ENCODE measurements at places on chromosomes 6 and 20. TPM values are rescaled to one million over a fixed set of nuclear protein-coding genes. Genes with fewer than 3 reads are reported as not detected.
A peak's percentile ranks its signal among the peaks of the same experiment; 100 is the strongest.

- DNase-seq: no peak
These were observed 118.9 kb upstream of the CEP85L start for GRCh38 chr6:118770112-118770788.

- DNase-seq: peak; percentile 28
These were observed 38.3 kb upstream of the ATXN1 start for GRCh38 chr6:16799279-16800193.

DNA sequence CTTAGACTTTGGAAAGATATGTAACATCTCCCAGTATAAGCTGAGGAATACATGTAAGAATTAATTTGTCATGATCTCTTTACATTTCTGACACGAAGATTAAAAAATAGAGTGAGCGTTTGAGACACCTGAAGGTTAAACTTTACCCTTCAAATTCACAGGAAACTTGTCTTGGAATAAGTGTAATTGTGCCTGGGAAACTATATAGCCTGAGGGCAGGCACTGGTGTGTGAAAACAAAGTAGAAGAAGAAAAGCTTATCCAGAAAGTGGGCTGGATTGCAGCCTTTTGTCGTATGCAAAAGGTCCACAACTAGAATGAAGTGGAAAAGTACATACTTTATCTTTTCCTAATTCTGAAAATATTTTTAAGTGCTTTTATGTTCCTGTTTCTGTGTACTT lies 275.7 kb upstream of the TCF21 start:
- DNase-seq: peak; percentile 43

GRCh38 chr6:12115492-12115891 lies 103.4 kb downstream of the HIVEP1 start:
- no peak for DNase-seq

DNA sequence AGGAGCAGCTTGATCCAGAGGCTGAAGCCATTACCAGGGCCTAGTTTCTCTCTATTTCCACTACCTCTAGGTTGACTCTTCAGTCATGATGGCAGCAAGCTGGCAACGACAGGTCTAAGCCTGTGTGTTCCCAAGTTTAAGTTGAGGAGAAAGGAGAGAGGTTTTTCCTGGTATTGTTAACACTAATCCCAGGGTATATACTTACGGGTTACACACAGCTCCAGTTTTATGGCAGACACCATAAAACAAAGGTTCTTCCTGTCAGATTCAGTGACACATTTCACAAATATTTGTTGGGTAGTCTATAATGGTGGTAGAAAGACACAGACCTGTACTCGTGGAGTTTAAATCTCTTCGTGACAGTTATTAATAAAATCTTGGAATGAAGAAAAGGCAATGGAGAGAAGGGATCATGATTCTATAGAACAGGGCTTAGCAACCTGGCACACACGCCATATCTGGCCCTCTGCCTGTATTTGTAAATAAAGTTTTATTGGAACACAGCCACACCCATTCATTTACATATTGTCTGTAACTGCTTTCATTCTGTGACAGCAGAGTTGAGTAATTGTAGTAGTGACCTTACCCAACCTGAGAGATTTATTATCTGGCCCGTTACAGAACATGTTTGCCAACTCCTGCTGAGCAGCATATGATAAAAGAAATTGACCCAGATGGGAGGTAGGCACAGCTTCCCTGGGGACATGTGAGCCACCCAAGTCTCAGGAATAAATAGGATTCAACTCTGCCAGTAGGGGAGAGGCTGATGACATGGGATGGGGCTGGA lies 323.3 kb downstream of the CDH4 start:
- DNase-seq: no peak

- no peak for DNase-seq
These were observed 8.4 kb downstream of the OR2H2 start for GRCh38 chr6:29593199-29593855.

Gene CAPN11
- total RNA-seq: not detected

DNA sequence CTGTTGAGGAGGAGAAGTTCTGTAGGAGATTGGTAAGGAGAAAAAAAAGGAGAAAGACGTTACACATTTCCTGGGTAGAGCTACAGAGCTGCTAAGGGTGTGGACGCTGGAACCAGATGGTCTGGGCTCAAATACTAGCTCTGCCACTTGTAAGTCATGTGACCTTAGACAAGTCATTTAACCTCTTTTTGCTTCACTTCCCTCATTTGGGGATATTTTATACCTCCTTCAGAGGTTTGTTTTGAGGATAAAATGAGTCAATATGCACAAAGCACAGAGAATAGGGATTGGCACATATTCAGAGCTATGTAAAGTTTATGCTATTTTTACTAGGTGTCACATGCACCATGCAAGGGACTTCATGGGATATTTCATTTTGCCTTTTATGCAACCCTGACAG lies 708.8 kb downstream of the DHX35 start:
- DNase-seq: no peak

GRCh38 chr6:436308-437036 lies 44.9 kb downstream of the IRF4 start:
- DNase-seq: no peak

- DNase-seq: no peak
These were observed 18.8 kb downstream of the LATS1 start for GRCh38 chr6:149699150-149699549.

Gene FAM217A
- total RNA-seq: not detected

DNA sequence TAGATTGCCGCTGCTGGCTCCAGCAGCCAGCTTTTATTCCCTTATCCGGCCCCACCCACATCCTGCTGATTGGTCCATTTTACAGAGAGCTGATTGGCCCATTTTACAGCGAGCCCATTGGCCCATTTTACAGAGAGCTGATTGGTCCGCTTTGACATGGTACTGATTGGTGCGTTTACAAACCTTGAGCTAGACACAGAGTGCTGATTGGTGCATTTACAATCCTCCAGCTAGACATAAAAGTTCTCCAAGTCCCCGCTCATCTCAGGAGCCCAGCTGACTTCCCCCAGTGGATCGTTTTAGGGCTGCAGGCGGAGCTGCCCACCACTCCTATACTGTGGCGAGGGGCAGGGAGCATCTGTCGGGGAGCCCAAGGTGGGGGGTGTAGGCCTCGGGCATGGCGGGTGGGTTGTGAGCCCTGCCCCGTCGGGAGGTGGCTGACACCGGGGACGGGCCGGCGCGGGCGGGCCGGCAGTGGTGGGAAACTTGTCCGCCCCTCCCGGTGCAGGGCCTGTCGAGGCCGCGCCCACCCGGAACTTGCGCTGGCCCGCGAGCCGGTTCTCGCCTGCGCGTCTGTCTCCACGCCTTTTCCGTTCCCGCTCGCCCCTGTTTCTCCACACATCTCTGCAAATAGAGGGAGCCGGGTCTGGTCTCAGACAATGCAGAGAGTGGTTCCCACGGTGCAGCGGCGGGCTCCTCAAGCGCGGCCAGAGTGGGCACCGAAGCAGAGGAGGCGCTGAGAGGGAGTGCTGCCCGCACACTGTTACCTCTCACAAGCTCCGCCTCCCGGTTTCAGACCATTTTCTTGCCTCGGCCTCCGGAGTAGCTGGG lies 86.1 kb upstream of the STMND1 start:
- no peak for DNase-seq

Gene CAGE1
- 0.47 TPM for total RNA-seq

DNA sequence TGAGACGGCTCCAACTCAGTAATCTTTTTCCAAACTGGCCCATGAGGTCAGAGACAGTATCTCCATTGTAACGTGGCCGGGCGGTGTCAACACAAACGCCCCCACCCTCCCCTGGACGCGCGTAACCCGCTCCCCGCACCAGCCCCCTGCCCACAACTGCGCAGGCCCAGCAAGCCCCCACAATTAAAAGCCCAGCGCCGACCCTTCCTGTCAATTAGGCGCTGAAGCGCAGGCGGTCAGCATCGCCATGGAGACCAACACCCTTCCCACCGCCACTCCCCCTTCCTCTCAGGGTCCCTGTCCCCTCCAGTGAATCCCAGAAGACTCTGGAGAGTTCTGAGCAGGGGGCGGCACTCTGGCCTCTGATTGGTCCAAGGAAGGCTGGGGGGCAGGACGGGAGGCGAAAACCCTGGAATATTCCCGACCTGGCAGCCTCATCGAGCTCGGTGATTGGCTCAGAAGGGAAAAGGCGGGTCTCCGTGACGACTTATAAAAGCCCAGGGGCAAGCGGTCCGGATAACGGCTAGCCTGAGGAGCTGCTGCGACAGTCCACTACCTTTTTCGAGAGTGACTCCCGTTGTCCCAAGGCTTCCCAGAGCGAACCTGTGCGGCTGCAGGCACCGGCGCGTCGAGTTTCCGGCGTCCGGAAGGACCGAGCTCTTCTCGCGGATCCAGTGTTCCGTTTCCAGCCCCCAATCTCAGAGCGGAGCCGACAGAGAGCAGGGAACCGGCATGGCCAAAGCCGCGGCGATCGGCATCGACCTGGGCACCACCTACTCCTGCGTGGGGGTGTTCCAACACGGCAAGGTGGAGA lies at the start of the genes HSPA1A and HSPA1L:
TSS of gene HSPA1A (plus strand) at position 519 of the 814 bp plus-strand sequence. CDS start at position 733, 214 bp downstream.
TSS of gene HSPA1L (minus strand) at position 259 of the 814 bp plus-strand sequence. CDS start 3,311 bp downstream, outside the sequence.
- DNase-seq: peak; percentile 99

DNA sequence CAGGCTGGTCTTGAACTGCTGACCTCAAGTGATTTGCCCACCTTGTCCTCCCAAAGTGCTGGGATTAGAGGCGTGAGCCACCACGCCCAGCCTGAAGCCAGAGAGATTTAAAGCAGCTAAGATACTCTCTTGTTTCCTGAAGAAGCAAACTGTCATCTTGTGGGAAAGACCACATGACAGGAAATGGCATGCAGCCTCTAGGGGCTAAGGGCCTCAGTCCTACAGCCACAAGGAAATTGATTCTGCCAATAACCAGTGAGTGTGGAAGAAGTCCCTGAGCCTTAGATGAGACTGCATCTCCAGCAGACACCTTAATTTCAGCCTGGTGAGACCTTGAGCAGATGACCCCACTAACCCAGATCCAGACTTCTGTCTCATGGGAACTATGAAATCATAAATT lies 40.9 kb downstream of the KIZ start:
- no peak for DNase-seq

- DNase-seq: peak; percentile 62
These were observed 14.6 kb downstream of the CD40 start for GRCh38 chr20:46132705-46133120.

Gene SCUBE3
- not detected for total RNA-seq

- no peak for DNase-seq
These were observed 12.9 kb downstream of the TAGAP start for GRCh38 chr6:159031846-159032245.

DNA sequence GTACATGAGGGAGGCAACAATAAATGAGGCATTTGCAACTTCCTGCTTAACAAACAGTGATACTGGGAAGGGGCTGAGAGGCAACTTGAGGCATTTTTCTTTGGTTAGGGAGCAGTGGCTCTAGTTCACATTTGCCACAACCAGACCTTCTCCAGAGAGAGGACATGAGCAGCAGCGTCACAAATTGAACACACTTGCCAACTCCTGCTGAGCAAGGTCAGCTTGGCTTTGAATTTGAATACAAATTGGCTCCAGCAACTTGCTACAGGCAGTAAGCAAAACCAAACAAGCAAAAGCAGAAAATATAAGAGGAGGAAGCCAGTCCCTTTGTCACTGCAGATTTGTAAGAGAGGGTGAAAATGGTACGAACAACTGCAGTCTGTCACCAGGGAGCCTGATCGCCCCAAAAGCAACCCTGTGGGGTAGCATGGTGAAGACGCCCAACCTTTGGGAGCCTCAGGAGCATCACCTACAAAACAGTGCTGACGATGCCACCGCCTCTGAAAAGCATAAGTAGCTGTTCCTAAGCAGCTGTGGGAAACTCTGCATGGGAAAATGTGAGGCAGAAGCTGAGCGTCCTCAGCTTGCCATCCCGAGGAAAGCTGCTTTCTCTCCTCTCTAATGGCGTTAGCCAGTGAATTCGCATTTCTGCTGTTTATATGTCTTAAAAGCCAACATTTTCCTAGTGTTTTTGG lies 378.7 kb downstream of the RNGTT start:
- no peak for DNase-seq

DNA sequence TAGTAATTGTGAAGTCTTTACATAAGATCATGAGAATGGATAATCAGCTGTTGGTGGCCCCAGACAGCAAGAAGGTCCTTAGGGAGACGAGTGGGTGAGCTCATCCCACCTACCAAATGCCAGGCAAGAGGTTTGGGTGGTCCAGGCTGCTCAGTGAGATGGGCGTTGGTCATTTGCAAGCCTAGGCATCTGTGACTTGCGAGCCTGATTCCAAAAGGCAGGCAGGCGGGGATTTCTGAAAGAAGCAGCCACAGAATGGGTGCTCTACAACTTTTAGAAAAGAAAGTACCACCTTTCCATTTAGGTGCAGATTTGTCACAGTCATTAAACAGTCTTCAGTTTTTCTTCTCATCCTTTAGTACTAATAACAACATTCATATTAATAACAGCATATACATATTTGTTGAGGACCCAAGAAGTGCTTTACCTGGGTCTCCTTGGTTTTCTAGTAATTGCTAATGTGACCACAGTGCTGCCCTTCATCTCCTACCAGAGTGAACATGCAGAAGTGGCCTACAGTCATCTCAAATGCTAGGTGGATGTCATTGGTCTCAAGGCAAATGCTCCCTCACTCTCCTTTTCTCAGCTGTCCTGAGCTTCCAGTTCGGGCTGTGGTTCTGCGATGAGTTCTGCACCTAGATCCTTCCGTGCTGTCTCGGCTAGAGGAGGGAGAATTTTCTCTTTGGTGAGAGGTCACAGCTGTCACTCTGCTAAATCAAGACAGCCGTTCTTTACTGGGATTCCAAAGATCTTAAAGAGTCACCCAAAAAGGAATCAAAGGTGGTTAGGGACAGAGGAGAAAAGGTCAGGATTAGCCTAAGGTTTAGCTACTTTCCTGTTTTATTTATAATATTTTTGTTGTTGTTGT lies 2.7 kb downstream of the WRNIP1 start:
- no peak for DNase-seq

Gene RTF2
- total RNA-seq: 72.8 TPM

GRCh38 chr6:53894091-53894490 lies 99.3 kb downstream of the LRRC1 start:
- DNase-seq: peak; percentile 24

DNA sequence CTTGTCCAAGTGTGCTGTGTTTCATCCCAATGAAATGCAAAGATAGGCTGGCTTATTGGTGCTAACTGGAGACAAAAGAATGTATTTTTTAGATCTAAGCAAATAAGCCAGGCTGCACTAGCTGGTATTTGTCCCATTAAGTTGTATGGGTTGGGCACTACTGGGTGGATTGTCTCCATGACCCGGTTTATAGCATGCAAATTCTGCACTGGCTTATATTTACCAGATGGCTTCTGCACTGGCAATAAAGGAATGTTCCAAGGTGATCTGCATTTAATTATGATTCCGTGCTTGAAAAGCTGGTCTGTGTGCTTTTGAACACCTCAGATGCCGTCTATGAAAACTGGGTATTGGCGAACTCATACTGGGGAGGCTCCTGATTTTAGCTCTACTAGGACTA lies 61.4 kb upstream of the MOCS1 start:
- DNase-seq: no peak

- DNase-seq: no peak
These were observed 17.0 kb downstream of the PTPN1 start for GRCh38 chr20:50527068-50527605.

Gene LY6G5B
- 16.0 TPM for total RNA-seq

Gene LTB
- total RNA-seq: 0.37 TPM
